Progenitor cell of endocrine pancreas (in vitro differentiated cells): ENCODE measurements at places on chromosomes 6 and 20. TPM values are rescaled to one million over a fixed set of nuclear protein-coding genes. Genes with fewer than 3 reads are reported as not detected.

- H3K4me3 ChIP-seq = no peak overlapping the region
- H3K27ac ChIP-seq = no peak overlapping the region
Observed at GRCh38 chr20:58179083-58179431, 49.4 kb downstream of the ANKRD60 start.

DNA sequence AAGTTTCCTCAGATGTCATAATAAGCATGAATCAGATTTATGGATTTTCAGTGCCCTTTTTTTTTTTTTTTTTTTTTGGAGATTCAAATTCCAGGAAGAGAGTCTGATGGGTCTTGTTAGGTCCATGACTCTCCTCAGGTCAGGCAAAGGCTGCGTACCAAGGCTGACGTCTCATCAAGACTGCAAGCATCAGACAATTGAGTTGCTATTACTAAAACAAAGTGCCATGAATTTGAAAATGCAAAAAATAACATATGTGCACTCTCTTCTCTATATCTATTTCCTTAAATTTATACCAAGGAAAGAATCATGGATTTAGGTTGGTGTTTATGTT is 134.7 kb downstream of the FAM83B start:
- H3K4me1 ChIP-seq = no peaks in the 10 kb centered on the region
- DNase-seq = no peak
- H3K27me3 ChIP-seq = no peaks in the 10 kb centered on the region
- H3K36me3 ChIP-seq = no peaks in the 10 kb centered on the region
- no peak overlapping the region for H3K27ac ChIP-seq

GRCh38 chr6:126267626-126268025 is 72.3 kb upstream of the CENPW start:
- no peaks in the 10 kb centered on the region for H3K27me3 ChIP-seq
- no peak overlapping the region for H3K27ac ChIP-seq
- H3K4me1 ChIP-seq = peaks cover 4% of the 10 kb centered on the region

The TOP1 gene
- 86.7 and 90.8 TPM in 2 replicates for total RNA-seq

DNA sequence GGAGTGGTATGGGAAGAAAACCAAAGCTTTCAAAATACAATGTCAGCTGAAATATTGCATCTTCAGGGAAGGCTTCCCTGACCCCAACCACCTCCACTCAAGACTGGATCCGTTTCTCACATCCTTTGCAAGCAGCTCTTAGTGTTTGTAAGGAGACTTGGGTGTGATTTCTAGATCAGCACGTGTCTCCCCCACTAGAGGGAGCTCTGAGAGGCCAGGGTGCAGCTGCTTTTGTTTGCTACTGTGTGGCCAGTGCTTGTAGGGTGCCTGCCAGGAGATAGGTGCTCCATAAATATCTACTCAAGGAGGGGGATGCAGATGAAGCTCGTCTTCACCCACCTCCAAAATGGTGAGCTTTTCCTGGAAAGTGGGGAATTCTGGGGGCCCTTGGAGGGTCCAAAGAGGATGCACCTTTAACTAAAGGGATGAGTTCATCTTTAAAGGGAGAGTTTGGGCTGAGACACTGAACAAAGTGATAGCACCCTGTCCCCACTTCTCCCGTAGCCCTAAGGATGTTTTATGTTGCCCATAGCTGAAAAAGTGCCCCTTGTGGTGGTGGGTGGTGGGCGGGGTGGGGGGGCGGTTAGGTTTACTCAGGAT is 52.6 kb upstream of the MAFB start:
- H3K36me3 ChIP-seq = no peaks in the 10 kb centered on the region
- no peaks in the 10 kb centered on the region for H3K4me1 ChIP-seq
- peaks cover 23% of the 10 kb centered on the region for H3K27me3 ChIP-seq
- H3K27ac ChIP-seq = no peak overlapping the region
